ENCODE measurements at places on chromosomes 16 and 17.

GRCh38 chr16:86316967-86317812 lies 193.1 kb upstream of the FOXF1 start:
- no peak for DNase-seq

- no peak for DNase-seq
These were observed 141.8 kb downstream of the XYLT1 start for GRCh38 chr16:17328932-17329331.

- no peak for DNase-seq
These were observed 30.3 kb upstream of the IL17C start for GRCh38 chr16:88608076-88608475.

DNA sequence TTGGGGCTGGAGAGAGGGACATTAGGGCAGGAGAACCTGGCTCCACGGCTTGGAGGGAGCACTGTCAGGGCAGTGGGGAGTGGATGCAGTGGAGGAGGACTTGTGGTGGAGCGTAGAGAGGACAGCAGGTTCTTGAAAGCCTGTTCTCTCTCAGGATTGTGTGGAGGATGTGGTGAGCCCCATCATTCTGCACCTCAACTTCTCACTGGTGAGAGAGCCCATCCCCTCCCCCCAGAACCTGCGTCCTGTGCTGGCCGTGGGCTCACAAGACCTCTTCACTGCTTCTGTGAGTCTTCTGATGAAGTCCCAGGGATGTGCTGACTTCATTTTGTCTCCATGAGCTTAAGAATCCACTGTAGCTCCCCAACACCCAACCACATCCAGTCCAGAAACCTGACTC lies 13.5 kb downstream of the COX6A2 start:
- DNase-seq: no peak

- DNase-seq: no peak
These were observed 525.2 kb upstream of the PSMD7 start for GRCh38 chr16:73771196-73772064.

DNA sequence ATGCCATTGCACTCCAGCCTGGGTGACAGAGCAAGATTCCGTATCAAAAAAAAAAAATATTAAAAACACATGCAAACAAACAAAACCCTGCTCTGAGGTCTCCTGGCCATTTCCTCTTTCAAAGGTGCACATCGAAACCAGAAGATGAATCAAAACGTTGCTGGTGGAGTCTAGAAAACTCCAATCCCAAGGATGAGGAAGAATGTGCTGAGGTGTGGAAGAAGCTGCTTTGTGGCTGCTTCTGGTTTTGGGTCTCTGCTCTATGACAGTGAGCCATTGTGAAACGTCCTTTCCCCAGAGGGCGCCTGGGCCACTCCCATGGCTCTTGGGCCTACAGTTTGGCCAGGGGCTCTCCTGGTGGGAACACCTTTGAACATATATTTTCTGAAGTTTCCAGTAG lies 112.6 kb downstream of the IRF8 start:
- no peak for DNase-seq
